Brain pericyte (primary cell): ENCODE measurements at places on chromosomes 12 and 14.

- DNase-seq, result no peak
Observed at GRCh38 chr14:99728231-99728920, 44.3 kb downstream of the CYP46A1 start.

- peak; percentile 87 for DNase-seq
Observed at GRCh38 chr12:122064025-122064777, 14.4 kb upstream of the MLXIP start.

- no peak for DNase-seq
Observed at GRCh38 chr14:79464468-79464867, 746.8 kb downstream of the DIO2 start.

DNA sequence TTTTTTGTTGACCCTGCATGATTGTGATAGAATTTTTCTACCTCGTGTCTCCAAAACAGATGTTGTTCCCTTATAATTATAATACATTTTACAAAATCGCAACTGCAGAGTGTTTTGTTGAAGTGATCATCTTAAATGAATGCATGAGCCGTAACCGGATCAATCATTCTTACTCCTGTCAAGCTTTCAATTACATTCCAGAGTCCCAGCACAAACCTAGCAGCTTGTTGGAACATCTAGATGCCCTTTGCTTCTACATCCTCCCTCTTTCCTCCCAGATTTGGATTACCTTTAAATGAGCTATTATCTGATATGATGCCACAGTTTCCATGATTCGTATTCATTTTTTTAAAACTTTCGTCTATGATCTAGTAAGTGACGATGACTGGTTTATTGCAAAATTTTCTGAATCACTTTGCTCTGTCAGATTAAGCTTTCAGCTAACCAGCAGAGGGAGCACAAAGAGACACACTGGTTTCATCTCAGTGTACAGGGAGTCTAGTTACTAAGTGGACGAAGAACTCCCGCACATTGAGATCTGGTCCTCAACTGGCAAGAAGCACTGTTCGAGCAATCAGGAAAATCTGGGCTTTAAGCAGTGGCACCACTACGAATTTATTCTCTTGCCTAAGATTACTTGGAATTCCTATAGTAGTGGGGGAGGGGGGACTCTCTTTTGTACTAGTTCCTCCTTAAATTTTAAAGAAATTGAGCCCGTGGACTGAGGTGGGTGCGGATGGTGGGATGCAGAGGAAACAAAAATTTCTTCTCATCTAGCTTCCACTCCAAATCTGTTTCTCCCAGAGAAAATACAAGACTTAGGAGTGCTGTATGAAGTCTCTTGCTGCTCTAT is 40.9 kb downstream of the TSHR start:
- peak; percentile 26 for DNase-seq

- no peak for DNase-seq
Observed at GRCh38 chr12:126519833-126520232, 1454.6 kb downstream of the AACS start.

DNA sequence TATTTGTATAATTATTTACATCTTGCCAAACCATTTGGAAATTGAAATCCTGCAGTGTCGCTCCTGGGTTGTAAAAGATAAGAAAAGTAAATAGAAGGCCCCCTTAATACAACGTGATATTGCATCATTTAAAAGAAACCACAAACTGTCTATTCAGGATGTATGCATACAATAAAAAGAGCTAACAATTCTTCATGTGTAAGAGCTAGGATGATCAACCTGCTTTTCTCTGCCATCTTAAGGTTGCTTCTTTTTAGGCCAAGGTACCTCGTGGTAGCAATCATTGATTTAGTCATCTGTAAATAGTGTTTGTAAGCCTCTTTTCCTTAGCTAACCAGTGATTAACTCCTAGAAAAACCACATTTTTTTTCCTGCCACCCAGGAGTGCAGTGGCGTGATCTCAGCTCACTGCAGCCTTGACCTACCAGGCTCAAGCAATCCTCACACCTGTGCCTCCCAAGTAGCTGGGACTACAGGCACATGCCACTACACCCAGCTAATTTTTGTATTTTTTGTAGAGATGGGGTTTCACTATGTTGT is 3.3 kb upstream of the USP44 start:
- DNase-seq, result no peak

DNA sequence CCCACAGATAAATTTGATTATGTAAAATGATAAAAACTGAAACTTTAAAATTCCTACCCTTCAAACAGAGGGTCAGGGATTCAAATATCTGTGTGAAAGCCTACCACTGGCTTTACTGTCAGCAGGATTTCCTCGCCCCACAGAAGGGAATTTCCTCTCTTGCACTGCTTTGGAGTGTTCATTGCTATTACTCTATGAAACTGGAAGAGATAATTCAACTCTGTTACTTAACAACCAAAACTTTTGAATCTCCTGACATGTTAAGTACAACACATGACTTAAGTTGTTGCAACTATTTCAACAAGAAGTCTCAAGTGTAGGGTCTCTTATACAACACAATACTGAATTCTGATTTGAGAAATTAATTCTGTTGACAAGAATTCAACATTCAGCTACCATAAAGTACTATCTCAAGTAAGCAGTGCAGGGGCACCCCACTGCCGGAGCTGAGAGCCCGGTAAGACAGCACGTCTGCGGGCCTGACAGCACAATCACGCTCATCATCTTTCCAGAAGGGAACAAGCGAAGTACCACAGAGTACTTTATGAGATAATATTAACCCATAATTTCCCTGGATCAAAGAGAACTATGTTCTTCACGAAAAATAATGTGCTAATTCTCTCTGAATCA is 22.9 kb downstream of the DICER1 start:
- DNase-seq, result no peak

- no peak for DNase-seq
Observed at GRCh38 chr14:64715628-64716412, 11.6 kb downstream of the PLEKHG3 start.

DNA sequence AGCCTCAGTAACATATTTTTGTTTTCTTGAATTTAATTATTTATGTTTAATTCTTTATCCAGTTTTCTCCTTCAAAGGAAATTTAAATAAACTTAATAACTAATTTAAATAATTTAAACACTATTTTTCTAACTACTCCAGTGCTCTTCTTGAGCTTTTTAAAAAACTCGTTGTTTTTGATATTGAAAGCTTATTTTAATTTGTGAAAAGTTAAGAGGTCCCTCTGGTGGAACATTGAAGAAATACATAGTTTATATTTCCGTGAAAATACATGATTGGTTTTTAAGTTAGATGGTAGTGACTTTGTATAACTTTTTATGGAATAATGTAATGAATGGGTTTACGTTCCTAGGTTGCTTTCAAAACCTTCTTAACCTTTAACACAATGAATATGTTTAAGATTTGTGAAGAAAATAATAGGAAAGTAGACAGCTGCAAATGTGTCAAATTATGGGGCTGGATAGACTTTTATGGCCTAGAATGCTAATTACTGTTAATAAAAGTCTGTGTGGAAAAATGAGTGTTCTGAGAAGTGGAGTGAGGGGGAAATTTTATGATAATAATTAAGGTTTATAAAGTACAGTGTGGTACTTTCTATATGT is 45.9 kb upstream of the MSRB3 start:
- no peak for DNase-seq

GRCh38 chr12:81502912-81503695 is 256.0 kb downstream of the PPFIA2 start:
- DNase-seq, result peak; percentile 33

DNA sequence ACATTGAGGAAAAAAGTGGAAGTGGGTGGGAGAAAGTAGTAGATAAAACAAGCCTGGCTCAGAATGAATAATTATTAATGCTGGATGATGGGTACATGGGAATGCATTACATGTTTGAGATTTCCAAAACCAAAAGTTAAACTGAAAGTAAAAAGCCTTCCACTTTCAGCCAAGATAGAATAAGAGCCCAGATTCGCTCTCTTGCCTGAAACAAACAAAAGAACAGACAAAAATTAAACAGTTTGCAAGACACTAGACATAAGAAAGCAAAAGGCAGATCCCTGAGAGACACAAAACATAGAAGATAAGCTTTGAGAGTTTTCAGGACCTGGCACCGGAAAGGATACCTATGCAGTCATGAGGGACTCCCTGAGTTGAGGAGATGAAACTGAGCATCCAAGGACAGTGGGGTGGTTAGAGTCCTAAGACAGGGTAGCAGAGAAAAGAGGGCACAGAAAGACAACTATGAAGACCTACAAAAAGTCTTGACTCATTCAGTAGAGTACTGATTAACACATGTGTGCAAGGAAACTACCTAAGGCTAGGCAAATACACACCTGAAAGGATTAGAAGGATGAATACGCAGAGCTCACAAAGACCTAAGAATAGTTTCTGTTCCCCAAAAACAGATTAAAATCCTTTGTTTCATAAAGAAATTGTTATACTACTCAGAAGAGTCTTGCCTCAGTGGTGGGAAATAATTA is 54.1 kb downstream of the CEP83 start:
- no peak for DNase-seq

- DNase-seq, result no peak
Observed at GRCh38 chr12:106031761-106032622, 106.8 kb downstream of the NUAK1 start.

GRCh38 chr14:24232121-24232644 is at the start of gene NEDD8:
Gene NEDD8, minus strand, starts transcription at chr14:24232367. Its CDS starts 100 bp downstream, at chr14:24232267.
- peak; percentile 79 for DNase-seq

- no peak for DNase-seq
Observed at GRCh38 chr14:20177433-20177974, 13.2 kb upstream of the OR11G2 start.

DNA sequence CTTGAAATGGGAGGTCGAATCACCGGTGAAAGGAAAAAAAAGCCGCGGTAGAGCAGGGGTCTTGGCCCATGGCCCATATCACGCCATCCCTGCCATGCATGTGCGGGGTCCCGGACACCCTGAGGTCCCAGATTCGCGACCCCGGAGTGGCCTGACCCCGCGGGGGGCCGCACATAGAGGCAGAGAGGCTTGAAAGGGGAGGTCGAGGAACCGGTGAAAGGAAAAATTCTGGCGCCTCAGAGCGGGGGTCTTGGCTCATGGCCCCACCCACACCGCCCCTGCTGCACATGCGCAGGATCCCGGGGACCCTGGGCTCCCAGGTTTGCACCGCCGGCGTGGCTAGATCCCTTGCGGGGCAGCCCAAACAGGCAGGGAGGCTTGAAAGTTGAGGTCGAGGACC is 319.8 kb downstream of the ALG10 start:
- DNase-seq, result no peak

GRCh38 chr14:56617084-56617483 is 37.5 kb downstream of the TMEM260 start:
- no peak for DNase-seq

DNA sequence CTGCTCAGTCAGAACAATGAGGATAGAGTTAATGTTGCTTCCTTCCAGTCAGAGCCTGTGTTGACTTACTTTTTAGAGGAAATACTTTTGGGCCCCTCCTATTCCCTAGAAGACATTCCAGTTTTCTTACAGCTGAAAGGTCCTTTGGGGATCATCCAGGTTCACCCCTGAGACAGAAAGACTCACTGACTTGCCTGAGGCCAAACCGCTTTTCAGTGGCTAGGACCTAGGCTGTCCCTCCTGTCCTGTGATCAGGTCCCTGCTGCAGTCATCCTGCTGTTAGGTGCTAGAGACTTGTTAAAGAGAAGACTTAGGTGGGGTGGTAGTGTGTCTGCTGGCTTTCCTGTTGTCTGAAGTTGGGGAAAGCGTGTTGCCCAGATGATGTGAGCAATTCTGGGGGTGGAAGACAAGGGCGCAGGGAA is 39.6 kb downstream of the SUSD6 start:
- no peak for DNase-seq

- no peak for DNase-seq
Observed at GRCh38 chr12:3202734-3203446, 125.7 kb downstream of the TSPAN9 start.

- no peak for DNase-seq
Observed at GRCh38 chr12:18521461-18521860, 216.4 kb downstream of the PLCZ1 start.

GRCh38 chr12:96237465-96238077 is 43.4 kb downstream of the ELK3 start:
- DNase-seq, result peak; percentile 74

- DNase-seq, result no peak
Observed at GRCh38 chr12:44573723-44574122, 302.4 kb downstream of the NELL2 start.

GRCh38 chr12:39364196-39364595 is 78.7 kb downstream of the KIF21A start:
- no peak for DNase-seq

GRCh38 chr14:63483315-63483714 is 59.9 kb downstream of the PPP2R5E start:
- DNase-seq, result no peak

DNA sequence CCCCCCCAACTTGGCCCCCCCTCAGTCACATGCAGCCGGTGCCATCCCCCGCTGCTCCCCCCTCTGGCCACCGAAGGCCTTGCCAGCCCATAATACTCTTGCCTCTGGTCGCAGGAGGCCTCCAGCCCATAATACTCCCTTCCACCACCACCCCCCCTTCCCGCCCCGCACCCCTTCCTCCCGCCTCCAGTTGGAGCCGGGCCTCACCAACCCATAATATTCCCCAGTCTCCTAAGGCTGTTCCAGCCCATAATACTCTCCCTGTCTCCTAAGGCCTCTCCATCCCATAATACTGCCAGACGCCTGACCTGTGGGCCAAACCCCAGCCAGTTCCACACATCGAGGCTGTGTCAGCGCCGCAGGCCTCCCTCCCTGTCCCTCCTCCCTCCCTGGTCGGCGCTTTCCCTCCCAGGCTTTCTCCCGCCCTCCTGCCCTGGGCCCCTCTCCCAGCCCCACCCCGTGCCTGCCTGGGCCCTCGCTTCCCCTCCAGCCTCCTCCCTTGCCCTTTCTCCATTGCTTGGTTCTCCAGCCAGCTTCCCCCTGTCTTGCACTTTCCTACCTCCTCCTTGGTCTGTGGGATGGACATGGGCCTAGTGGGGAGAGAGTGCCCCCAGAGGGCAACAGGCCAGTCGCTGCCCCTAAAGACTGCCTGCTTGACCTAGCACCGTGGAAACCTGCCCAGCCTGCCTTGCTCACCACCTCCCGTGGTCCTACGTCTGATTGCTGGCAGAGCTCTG is 6.8 kb upstream of the CHD4 start:
- peak; percentile 94 for DNase-seq

- DNase-seq, result no peak
Observed at GRCh38 chr12:2974560-2974971, 15.4 kb downstream of the TEAD4 start.

DNA sequence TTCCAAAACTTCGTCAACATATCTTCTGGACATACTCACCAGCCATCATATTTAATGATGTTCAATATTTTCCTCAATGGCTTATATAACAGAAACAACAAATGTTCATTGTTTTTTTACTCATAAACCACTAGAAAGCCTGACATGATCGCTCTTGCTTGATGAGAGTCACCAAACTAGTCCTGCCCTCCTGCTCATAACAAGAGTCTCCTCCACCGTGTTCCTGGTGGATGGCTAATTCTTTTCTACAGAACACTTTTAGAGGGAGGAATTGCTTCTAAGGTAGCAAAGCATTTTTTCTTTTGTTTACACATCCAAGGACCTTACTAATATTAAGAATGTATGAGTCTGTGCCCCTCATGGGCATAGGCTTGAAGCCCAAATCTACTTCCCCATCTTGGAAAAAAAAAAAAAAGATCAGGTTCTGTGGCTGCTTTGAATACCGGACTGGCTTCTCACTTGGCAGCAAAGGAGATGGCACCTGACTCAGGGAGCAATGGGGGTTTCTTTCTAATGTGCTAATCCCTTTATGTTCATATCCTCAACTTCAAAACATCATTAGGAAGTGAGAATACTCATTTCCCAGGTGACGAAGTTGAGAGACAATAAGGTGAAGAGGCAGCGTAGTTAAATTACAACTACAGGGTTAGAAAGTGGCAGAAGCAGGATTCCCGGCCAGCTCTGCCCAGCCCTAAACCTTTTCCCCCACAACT is 188.8 kb downstream of the EPS8 start:
- no peak for DNase-seq
